ENCODE measurements at places on chromosomes 6 and 20.

DNA sequence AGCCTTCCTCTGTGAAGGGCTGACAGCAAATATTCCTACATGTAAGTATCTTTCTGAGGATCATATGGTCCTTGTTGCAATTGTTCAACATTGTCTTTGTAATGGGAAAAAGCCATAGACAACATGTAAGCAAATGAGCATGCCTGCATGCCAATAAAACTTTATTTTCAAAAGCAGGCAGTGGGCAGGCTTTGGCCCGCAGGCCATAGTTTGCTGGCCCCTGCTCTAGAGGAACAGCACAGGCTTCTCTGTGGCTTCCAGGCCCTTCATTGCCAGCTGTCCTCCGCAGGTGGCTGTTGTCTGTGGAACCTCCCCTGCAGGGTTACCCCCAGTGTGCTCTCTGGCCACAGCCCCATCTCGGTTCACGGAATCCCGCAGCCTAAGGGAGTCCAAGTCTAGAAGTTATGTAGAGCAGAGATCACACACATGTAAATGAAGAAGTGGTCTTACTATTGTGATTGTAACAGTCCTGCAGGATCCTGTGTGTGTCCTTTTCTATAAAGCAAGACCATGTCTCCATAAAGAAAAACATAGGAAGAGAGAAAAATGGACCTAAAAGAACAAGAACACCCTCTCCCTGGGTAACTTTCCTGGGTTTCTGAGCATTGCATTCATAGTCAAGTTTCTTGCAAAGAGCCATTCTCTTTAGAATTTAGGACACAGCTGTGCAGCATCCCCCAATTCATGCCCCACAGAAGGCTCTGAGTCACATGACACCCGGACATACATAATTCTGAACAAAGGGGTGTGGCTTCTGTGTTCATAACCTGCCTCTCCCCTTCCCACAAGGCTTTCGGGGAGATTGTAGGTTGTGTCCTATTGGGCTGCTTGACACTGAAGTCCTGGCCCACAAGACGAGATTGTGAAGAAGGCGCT is 10.0 kb downstream of the UNC93A start:
- no peak for DNase-seq

DNA sequence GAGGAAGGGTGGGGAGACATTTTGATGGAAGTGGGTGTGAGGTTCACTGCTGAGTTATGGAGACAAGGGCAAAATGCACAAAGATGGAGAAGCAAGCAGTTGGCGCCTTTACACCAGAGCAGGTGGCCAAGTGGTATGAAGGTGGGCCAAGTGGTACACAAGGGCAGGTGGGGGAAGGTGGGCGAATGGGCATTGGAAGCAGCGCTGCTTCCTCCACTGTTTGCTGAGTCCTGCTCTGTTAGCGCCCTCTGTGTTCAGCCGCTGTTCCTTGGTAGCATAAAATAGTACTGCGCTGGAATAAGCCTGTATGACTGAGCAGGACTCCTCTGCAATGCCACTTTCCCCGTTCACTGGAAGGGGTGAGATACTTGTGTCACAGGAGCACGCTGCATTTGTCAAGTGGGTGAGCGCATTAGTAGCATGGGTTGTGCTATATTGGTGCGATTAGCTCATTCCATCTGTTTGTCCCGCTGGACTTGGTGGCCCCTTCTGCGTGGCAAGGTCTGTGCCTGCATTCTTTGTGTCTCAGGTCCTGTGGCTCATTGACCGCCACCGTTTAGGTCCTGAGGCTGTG is 116.4 kb downstream of the TOX2 start:
- no peak for DNase-seq

DNA sequence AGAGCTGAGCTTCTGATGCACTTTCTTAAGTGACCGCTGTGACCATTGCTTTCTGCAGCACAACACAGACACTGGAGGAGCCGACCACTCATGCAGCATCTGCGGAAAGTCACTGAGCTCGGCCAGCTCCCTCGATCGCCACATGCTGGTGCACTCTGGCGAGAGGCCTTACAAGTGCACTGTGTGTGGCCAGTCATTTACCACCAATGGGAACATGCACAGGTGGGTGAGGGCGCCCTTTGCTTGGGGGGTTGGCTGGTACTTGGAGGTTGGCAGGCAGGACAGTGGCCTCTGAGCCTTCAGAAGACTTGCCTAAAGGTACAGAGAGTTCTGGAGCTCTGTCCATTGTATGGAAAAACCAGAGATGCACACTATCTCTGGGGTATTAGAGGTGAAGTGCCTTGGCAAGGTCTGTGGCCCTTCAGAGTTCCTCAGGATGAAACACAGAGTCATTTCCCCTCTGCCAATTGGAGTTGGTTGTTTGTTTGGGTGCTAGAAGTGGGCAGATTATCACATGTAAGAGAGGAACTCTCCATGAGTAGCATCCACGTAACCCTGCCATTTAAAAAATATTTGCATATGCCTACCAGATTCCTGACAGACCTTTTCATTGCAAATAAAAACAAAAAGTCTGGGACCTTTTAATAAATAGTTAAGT is 81.5 kb downstream of the RREB1 start:
- DNase-seq = no peak

- DNase-seq = no peak
Measured at GRCh38 chr20:61730631-61731362, 334.9 kb downstream of the TAF4 start.

DNA sequence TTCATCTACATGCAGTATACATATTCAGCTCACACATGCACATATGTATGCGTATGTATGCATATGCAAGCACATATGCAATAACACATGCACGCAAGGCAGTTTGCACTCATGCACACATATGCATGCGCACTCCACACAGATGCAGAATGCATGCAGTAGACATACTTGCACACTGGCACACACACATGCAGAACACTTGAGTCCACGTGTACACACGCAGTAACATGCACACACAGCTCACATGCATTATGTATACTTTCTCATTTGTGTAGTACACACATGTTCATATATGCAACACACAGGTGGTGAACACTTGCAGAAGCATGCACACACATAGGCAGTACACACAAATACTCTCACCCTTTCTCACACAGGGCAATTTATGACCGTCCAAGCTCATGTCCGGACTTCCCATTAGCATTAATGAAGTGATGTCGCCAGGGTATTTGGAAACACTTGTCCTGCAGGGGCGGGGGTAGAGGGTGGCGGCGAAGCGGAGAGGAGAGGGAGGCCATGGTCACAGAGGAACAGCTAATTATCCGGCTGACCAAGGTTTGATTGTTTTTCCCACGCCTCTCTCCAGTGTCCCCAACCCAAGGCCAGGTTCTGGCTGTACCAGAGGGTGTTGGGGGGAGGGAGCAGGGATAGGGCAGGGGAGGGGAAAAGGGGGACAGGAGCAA is 91.3 kb downstream of the VEGFA start:
- no peak for DNase-seq

GRCh38 chr6:79610306-79611009 is 20.7 kb upstream of the SH3BGRL2 start:
- DNase-seq = no peak

- DNase-seq = no peak
Measured at GRCh38 chr6:10382728-10383330, 32.0 kb downstream of the TFAP2A start.

GRCh38 chr6:41690541-41691330 is 44.7 kb downstream of the TFEB start:
- no peak for DNase-seq

DNA sequence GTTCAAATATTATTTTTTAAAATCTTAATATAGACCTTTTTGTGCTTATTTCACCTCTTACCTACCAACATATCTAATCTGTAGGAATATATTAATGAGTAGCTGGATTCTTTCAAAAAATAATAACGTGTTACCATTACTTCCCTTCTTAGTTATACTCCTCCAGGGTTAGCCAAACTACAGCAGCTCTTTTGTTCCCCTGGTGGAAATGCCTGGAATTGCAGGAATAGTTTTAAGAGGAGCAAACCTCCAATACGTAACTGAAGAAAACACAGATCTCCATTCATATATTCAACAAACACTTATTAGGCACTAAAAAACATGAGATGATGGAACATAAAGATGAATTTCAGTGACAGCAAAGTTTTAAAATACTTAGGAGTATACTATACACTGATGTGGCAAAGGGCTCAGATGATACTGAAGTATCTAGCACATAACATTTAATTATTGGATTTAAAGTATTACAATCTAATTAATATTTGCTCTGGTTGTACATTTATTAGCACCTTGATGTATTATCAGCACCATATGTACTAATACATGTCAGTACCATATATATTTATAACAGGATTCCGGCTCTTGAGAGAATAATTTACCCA is 78.3 kb downstream of the TBX18 start:
- no peak for DNase-seq

- DNase-seq = no peak
Measured at GRCh38 chr6:99013661-99014060, 65.9 kb upstream of the FBXL4 start.

GRCh38 chr20:63977739-63978276 is 1.6 kb downstream of the SAMD10 start:
- DNase-seq = peak; percentile 63

DNA sequence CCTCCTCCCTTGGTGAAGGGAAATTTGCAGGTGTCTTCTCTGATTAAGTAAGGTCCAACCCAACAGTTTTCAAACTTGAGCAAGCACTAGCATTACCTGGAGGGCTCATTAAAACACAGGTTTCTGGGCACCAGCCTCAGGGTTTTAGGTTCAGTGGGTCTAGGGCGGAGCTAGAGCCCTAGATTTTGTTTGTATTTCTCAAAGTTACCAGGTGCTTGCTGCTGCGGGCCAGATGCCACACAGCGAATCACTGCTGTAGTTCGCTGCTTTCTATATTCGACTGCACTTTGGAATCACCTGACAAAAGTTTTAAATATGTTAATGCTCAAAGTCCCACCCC is 869 bp downstream of the COL21A1 start:
- DNase-seq = no peak

DNA sequence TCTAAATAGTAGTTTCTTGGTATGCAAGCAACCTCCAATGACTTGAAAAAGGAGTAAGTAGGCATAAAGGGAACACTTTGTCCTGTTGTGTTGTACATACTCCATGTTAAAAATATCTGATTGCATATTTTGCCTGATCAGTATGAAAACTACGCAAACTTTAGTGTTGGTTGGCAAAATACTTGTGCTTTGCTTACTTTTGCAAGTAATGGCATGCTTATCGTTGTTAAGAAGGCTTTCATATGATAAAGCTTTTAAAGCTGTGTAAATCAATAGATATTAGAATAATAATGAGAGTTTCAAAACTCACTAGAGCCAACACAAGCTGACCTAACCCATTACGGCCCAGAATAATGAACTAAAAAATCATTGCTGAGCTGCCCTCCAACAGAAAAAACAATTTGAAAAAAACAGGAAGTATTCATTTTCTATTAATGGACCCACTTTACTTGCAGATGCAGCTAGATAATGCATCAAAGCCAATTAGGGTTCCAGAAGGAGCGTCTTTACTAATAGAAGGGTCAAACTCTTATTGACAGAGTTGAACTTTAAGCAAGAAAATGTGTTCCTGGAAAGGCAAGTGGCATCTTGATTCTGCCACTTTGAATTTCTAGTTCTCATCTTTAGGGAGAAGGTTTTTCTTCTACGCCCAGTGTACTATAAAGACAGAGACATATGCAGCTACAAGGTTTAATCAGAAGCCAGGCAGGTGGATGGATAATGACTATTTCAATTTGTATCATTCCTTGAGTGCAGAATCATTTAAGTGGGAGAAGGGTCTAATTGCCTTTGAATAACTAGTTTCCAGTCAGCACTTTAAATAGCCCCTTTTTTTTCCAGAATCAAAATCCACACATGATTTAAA is 82.2 kb downstream of the SNAP25 start:
- DNase-seq = no peak

DNA sequence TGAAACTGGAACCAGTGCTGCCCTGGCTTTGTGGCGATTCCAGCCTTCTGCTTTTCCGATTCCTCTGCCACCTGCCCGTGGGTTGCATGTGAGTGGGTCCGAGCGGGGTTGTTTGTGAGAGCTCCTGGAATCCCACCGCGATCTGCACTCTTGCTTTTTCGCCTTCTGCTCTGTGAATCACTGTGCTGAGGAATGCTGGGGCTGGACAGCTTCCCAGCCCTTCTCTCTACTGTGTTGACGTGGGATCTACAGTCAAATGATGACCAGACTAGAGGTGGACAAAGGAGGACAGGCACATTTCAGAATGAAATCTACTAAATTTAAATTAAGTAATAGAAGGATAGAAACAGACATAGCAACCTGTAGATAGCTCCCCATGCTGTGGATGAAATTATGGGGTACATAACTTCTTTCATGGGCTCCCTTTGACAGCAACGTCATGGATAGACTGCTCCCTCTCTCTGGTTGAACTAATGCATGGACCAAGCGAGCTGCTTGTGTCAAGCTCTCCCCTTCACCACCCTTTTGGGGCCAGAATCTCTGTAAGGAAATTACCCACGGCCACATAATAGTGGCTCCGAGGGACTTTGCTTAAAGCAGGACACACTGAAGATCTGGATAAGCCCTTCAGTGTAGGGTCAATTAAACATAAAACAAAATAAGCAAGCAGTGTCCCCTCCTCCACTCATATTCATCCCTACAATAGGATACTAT is 2.0 kb downstream of the FNDC1 start:
- DNase-seq = peak; percentile 72

- peak; percentile 33 for DNase-seq
Measured at GRCh38 chr6:89758830-89759229, 60.8 kb downstream of the MDN1 start.

DNA sequence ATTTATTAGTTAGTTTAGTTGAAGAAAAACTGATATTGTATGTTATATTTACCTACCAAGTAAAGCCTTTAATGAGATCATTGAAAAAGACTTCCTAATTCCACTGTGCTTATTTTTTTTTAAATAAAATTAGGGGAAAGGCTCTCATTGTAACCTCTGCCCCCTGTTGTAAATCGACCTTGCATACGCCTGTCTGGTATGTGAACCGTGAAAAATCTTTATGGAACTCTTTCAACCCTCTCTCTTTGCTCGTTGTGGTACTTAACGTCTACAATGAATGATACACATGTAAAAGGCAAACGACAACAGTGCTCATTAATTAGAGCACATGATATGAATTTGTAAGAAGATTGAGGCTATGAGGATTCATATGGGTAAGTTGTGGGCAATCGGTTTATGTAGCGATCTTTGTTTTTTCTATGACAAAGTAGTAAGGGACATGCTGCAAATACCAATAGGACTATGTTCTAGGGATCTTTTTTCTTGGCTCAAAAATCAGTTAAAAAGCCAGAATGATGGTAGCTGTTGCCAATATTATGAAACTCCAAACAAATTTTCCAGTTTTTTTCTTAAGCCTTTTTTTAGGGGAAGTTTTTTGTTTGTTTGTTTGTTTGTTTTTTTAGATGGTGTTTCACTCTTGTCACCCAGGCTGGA is 119.0 kb upstream of the MCHR2 start:
- no peak for DNase-seq

- DNase-seq = no peak
Measured at GRCh38 chr6:142500250-142500786, 198.5 kb downstream of the ADGRG6 start.

DNA sequence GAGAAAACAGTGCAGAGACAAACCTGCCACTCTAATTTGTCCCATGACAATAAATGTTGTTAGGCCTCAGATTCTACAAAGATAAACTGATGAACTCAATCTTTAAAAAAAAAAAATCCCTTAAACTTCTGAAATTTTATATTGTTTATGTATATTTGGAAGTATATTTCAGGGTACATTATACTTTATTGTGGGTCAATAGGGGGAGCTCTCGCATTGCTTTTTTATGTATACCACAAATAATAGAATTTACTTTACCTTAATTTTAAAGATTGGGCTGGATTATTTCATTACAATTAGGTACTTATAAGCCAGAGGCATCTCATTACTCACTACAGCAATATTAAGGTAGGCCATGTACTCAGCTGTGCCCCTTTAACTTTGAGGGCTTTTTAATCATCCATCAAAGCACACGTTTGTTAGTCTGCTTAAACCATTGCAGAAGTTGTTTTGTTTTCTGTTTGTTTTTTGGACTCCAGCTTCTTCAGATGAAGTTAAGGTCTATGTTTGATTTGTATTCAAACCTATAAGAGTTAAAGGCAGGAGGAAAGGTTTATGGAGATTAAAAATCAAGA is 56.3 kb upstream of the EYA4 start:
- DNase-seq = peak; percentile 60
